NCI-H226 (cell line): ENCODE measurements at places on chromosomes 6 and 20.

DNA sequence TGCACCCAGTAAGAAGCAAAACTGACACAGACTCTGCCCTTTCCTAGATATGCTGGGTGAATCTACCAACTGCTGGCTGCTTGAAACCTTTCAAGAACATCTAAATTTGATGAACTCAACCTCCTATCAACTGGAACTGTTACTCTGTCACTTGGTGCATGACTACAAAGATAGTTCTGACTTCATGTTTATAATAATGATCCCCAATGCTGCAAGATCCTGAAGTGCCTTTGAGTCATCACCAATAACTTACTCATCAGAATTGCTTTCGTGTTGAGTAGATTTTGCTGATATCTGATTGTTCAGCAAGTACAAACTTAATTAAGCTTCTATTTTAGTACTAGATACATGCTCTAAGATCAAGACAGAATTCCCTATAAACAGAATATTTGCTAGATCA, 100.2 kb upstream of the ARMC2 start:
- no peak for DNase-seq

- no peak for DNase-seq
Measured at GRCh38 chr6:148069256-148069655, 273.4 kb upstream of the SASH1 start.

DNA sequence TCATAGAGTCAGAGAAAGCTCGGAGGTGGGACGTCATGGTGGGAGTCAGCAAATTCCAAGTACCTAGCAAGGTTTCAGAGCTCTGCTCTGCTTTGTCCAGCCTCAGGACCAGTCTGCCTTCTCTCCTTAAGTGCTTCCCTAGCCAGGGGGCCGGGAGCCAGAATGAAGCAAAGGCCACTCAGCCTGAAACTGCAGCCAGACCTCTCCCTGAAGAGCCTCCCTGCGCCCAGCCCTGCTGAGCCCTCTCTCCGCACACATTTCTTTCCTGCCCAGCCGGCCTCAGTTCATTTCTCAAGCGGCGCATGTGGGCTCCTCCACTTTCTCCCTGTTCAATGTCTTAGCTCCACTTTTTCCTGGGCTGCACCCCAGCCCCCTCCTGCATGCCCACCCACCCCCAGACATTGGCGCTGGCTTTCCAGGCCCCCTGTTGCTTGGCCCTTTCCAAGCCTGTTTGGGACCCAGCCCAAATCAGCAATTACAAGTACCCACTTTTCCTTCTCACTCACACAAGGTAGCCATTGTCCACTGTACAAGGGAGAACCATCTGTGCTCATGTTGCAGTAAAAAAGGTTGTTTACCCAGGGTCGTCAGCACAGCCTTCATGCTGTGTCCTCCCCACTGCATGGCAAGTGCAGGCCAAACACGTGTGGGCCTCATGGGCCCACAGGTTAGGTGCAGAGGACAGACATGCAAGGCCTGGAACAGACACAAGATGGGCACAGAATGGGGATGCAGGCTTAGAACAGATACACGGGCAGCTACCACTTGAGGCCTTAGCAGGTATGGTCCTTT, 147.1 kb downstream of the MRPL14 start:
- DNase-seq: no peak

GRCh38 chr20:18728165-18728869, 85.3 kb upstream of the SCP2D1 start:
- no peak for DNase-seq

DNA sequence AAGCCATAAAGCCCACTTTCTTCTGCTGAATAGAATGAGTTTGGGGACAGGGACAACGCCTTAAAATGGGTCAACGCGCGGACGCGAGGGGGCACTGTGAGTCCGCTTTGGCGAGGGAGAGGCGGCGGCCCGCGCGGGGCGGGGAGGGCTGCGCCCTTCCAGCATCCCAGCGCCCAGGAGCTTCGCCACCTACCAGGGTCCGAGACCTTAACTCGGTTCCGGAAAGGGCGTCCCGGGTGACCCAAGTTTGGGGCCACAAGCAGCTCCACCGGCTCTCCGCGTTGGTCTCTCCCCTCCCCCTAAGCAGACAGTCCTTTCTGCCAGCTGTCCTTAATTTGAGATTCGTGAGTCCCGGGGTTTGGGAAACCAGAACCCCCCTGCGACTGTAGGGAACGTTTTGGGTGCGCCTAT, 1.8 kb upstream of the SAMD5 start:
- DNase-seq: peak; percentile 32

DNA sequence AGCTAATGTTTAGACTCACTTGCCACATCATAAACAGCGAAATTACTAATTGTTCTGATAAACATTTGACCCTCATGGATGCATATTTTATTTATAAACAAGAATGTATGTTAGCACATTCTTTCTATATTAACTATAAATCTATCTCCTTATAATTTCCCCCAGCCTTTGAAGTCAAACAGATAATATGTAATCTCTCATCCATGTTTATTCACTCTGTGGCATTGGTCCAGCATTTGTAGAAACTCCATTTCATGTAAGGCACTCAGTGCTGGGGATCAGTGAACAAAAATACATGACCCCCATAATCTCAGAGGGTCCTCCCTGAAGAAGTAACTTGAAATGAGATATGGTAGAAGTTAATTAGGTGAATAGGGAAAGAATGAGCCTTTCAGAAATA, 856.9 kb downstream of the EYS start:
- DNase-seq: no peak

GRCh38 chr20:2698912-2699311, 6.3 kb downstream of the EBF4 start:
- DNase-seq: no peak
